Stimulated activated CD4-positive, alpha-beta T cell treated with anti-CD3 and anti-CD28 coated beads, TNF-alpha, amount 100 ng/mL, for 1 hour (primary cell): ENCODE measurements at places on chromosomes 16 and 17.

DNA sequence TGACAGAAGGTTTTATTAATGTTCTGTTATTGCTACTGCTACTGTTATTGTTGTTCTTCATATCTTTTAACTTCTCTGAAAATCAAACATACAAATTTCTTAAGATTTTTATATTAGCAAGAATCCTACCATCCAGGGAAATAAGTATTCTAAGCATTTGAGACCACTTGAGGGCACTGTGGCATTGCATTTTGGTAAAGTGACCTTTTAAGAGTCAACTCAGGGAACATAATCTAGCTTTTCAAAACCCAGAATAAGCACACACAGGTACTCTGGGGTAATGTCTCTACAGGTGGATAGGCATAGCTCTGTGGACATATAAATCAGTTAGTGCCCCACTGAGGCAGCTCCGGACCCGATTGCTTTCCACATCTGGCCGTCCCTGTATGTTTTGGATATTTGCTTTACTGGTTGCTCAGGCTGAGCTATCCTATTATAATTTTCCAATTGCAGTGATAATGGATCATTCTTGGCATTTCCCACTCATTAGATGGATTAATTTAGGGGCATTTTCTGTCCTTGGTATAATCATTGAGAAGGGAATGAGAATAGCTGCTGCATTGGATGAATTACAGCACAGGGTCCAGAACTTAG, 1425.1 kb upstream of the CDH8 start:
- DNase-seq: no peak

- peak; percentile 60 for DNase-seq
These were observed 15.0 kb upstream of the CPD start for GRCh38 chr17:30363715-30364202.

- no peak for DNase-seq
These were observed 190.6 kb downstream of the MAF start for GRCh38 chr16:79409978-79410377.

DNA sequence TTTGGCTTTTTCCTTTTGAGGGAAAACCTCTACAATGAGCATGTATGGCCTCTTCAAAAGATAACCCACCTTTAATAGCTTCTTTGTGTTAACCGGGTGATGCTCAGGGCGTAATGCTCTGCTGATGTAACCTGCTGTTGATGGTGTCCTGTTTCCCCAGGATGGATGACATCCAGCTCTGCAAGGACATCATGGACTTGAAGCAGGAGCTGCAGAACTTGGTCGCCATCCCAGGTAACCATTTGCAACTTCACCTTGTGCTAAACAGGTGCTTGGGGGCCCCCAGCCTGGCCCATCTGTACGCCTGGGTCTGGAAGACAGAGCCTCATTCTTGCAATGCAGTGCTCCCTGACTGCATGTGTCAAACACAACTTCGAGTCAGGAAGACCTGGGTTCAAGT, 75.1 kb downstream of the MARF1 start:
- no peak for DNase-seq

- DNase-seq: no peak
These were observed 154.7 kb upstream of the PLCG2 start for GRCh38 chr16:81624403-81624759.

DNA sequence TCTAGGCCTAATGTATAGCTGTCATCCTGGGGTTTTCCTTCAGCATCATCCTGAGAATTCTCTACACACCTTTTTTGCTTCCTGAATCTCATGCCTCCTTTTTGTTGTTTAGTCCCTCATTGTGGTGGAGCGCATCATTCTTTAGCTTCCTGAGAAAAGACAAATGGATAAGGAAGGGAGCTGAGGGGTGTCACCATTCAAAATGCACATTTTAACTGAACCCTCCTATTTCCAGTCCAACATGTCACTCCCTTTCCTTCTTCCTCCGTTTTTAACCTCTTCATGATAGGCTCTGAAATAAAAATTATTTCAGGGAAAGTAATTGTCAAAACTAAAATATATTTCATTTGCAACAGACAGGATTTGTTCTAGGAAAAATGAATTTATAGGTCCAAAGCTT, 39.7 kb upstream of the GNAO1 start:
- no peak for DNase-seq

DNA sequence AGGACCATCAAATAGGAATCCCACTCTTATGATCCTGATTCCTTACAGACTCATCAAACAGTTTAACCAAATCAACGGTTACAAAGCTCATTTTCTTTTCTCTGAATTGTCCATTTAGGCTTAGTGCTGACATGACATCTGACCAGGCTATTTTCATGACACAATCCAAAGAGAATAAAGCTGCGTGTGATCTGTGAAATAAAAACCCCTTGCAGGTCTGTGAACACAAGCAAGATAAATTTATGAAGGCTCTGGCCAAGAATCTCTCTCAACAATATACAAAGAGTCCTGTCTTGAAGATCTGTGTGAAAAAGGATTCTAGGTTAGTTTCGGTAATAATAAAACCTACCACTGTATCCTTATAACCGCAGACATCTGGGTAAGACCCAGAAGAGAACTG, 22.0 kb downstream of the COG1 start:
- DNase-seq: no peak

DNA sequence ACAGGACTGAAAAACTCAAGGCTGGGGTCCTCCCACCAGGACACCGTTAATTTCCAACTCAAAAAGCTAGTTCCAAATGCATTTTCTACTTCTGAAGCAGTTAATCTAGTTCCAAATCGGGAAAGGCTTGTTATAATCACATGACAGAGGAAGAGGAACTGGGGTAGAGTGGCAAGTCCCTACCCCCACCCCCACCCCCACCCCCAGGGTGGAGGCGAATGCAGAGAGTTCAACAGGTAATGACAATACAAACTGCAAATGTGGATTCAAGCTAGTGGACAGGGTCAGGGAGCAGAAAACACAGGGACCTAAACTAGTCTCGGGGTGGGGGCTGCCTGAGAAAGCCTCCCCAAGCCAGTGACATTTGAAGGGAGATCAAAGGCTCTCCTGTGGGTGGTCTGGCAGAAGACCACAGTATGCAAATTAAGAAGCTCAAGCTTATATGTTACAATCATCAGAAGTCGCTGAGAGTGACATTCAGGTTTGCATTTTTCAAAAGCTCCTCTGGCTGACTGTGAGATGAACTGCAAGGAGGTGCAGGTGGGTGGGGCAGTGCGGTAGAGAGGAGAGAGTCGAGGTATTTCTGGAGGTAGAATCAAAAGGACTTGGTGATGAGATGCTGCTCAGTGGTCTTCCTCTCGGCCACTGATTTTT, 56.4 kb upstream of the SLC25A19 start:
- no peak for DNase-seq

- no peak for DNase-seq
These were observed 205.6 kb downstream of the RPTOR start for GRCh38 chr17:80750263-80750662.

GRCh38 chr16:79434771-79435170, 165.8 kb downstream of the MAF start:
- no peak for DNase-seq

DNA sequence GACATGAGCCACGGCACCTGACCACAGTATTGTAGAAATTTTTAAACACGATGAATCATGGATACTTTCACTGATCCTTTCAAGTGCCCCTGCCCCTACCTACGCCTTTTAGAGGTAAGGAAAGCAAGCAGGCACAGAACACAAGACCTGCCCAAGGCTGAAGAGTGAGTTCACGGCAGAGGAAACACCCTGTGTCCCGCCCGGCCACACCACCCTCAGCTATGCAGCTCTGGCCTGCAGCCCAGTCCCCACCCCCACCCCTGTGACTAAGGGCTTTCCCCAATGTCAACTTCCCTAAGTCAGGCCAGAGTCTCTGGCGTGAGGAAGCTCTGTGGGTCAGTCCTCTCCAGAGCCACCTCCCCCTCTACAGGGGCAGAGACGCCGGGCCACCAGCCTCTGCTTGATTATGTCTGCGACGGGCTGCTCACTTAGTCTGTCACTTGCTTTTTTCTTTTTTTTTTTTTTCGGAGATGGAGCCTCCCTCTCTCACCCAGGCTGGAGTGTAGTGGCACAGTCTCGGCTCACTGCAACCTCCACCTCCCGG, 8.4 kb downstream of the SLC16A5 start:
- DNase-seq: no peak

GRCh38 chr16:85202051-85202601, 89.9 kb upstream of the CIBAR2 start:
- no peak for DNase-seq

- no peak for DNase-seq
These were observed 120.9 kb upstream of the CDC42EP4 start for GRCh38 chr17:73432624-73433190.

- DNase-seq: no peak
These were observed 6.2 kb downstream of the COL1A1 start for GRCh38 chr17:50194934-50195865.

DNA sequence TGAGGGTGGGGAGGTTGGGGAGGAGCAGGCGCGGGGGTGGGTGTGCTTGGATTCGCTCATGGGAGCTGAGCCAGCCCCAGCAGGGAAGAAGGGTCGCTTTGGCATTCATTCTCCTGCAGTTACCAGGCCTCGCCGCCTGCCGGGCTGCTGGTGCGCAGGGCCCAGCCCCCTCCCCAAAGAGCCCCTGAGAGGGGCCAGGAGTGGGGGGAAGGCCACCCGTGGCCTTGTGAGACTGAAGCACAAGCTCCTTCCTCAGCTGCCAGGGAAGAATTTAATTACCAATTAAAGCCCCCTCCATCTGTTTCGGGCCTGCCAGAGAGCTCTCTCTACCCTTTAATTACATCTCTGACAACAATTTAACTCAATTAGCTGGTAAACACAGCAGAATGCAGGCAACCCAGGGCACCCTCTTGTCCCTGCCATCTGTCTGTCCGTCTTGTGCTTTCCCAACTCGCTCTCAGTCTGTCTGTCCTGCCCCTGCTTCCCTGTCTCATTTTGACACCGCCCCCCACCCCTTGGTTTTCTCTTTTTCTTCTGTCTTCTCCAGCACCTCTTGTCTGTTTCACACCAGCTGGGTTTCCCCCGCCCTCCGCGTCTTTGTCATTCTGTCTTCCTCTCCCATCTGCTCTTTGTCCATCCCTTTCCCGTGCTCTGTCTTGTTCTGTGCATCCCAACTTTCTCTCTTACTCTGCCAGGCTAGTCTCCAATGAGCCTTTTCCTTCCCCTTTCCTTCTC, 32.7 kb downstream of the CDK5RAP3 start:
- no peak for DNase-seq

DNA sequence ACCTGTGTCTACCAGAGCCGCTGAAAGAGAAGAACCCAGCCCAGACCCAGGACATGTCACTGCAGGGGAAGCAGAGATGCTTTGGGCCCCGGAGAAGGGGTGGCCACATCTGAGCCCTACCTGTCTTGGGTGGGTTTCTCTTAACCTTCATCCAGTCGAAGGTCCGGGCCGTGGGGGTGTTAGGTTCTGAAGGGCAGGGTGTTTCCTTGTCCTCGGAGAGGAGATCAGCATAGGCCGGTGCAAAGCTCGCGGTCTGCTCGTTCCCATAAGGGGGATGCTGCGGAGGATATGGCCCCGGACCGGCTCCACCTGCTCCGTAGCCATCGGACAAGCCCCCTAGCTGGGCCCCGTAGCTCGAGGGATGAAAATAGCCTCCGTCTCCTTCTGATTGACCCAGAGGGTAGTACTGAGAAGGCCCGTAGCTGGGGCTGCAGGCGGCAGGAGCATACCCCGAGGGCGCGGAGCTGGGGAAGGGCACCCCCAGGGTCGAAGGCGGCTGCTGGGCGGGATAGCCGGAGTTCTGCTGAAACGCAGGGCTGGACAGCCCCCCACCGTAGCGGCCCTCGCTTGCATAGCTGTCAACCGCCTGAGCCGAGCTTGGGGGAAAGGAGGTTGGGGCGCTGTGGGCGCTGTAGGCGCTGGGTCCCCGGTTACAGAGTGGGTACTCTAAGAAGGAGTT, 464 bp downstream of the HOXB1 start:
- no peak for DNase-seq

GRCh38 chr16:54931120-54932014, 702 bp downstream of the IRX5 start:
- no peak for DNase-seq

DNA sequence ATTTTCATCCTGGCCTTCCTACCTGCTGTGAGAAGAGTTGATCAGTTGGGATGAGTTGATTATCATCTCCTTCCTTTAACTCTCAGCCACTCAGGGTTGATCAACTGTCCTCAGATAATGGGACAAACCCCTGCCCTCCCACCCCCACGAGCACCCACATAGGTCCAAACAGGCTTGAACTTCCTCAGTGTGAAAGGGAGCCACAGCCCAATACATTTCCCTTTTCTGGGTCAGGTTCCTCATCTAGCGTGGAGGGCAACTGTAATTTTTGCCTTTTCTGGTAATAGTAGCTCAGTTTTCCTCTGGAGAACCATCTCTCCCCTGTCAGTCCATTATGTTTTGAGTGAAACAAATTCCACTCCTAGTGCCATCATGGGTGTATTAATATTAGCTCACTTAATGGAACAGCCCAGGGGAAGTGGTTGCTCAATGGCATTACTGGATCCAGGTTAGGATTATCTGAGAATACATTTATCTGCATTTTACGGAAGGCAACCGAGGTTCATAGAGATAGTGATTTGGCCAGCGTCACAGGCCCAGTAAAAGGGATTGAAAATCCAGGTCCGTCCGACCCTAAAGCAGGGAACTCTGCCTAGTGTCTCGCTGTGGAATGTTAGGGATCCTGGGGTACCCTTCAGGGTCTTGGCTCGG, 476 bp upstream of the LPCAT2 start:
- DNase-seq: no peak

GRCh38 chr16:82232806-82233205, 62.8 kb upstream of the MPHOSPH6 start:
- DNase-seq: no peak

- DNase-seq: no peak
These were observed 8.4 kb upstream of the CDRT4 start for GRCh38 chr17:15475631-15476354.

- DNase-seq: no peak
These were observed 958 bp downstream of the CBX8 start for GRCh38 chr17:79795795-79796443.

DNA sequence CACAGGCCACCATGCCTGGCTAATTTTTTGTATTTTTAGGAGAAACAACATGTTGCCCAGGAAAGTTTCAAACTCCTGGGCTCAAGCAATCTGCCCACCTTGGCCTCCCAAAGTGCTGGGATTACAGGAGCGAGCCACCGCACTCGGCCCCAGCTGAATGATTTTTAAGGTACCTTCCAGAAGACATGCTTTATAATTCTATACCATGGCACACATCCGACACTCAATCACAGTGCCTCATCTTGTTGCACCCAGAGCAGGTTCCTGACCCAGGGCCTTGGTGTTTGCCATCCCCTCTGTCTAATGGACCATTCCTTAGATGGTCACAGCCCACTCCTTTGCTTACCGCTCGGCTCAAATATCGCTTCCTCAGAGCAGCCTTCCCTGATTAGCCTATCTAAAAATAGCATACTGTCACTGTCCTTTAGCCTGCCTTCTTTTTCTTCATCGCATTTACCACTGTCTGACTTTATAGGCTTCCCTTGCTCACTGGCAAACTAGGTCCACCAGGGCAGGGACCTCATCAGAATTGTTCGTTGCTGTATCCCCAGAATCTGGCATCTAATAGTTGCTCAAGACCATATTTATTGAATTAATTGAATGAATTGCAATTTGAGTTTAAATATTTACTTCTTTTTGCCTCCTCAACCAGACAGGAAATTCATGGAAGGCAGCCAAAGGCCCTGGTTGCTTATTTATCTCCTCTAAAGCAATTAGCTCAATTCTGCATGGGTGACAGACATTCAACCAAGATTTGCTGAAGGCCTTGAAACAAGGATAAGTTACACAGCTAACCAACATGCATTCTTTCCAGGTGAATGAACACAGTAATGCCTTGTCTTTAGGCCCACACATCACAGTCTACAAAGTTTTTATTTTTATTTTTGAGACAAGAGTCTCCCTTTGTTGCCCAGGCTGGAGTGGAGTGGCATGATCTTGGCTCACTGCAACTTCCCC, 6.3 kb upstream of the TENT4B start:
- no peak for DNase-seq

GRCh38 chr17:45645330-45645729, 138.8 kb upstream of the CRHR1 start:
- DNase-seq: no peak
